ENCODE measurements at places on chromosomes 7 and 10.

- DNase-seq, result no peak
Measured at GRCh38 chr10:7766241-7766640, 21.6 kb downstream of the KIN start.

GRCh38 chr7:83908526-83908925 lies 259.6 kb upstream of the SEMA3E start:
- no peak for DNase-seq

DNA sequence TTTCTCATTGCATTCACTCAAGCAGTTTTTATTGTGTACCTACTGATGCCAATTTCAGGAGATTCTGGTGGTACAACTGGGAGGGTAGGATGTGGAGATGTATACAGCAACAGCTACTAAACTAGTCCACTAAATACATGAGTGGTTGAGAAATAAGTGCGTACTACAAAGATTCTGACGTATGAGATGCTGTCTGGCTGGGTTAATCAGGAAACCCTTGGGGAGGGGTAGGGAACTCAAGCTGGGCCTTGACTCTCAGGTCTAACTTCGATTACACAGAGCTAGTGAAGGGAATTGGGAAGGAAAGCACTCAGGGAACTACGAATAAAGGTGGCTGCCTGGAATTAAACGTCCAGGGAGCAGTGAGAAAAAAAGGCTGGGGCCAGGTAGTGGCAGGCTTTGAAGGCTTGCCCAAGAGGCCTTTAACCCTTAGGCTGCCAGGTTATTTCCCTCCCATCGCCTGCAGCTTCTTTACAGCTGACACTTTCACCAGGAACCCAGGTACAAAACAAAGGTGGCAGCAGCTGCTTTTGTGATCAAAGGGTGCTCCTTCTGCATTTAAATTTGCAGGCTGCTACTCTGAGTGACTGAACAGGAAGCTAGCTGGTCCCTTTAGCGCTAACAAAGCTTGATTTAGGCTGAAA lies 3.2 kb downstream of the MMS19 start:
- DNase-seq, result no peak

DNA sequence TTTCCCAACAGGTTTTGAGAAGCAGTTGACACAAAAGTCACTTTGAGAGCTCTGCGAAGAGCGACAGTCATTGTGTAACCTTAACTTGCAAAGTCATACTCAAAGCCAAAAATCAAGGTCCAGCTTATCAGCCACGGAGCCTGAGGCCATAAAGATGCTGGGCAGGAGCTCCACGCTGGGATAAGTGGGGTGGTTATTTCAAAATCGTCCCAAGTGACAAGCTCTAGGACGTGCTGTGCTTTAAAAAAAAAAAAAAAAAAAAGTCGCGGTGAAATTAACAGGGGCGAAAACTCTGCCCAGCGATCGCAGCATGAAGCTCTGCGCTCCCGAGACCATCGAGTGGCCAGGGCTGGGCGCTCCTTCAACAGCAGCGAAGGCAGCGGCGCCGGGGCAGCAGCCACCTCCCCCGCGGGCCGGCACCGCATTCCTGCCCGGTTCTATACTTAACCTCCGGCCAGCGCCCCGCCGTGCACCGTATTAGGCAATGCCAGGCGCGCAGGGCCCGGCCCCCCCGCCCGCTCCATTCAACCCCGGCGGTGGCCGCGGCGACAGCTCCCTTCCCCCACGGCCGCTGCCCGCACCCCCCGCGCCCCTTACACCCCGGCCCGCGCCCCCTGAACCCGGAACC lies 657 bp downstream of the HACD1 start:
- no peak for DNase-seq

DNA sequence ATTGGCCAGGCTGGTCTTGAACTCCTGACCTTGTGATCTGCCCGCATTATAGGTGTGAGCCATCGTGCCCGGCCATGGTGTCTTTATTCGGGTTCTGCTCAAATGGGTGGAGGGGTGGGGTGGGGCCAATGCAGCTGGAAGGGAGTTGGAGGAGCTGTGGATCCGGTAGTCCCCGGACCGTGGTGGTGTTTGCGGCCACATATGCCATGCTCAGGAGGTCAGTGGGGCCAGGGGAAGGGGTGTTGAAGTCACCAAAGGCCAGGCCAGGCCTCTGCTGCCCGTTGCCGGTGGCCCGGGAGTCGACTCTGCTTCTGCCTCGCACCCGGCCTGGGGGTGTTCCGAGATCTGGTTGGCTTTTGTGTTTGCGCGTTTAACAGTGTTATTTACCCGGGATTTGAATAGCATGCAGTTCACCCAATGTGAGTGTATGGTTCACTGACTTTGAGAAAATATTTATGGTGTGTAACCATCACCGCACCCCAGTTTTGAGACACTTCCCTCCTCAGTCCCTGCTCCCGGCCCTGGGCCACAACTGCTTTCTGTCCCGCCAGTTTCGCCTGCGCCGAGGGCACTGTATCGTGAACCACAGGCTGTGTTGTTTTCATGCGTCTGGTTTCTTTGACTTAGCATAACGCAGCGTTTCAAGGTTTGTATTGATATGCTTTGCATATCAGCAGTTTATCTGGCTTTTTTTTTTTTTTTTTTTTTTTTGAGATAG lies 10.7 kb downstream of the INPP5A start:
- no peak for DNase-seq

GRCh38 chr7:28643584-28644340 lies 231.4 kb downstream of the CREB5 start:
- no peak for DNase-seq

DNA sequence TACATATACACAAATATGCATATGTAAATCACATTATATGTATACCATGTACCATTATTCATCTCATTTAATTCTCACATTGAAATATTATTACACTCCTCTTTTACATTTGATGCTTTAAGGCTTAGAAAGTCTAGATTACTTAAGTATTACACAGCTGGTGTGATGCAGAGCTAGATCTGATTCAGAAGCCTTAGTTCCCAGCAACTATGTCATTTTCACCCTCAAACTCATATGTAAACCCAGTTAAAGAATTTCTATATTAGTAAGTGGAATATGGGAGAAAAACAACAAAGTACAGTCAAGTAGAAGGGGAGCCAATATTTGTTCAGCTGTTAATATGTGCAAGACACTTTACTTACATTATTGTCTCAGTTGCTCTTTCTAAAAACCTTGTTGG lies 74.3 kb upstream of the CSTF2T start:
- peak; percentile 46 for DNase-seq
